Activated T-helper 17 cell treated with anti-CD3 and anti-CD28 coated beads, Interleukin-2, amount 50 U/mL, for 72 hours (primary cell): ENCODE measurements at places on chromosomes 2 and 18. TPM values are rescaled to one million over a fixed set of nuclear protein-coding genes. Genes with fewer than 3 reads are reported as not detected.

- ATAC-seq = no peak
Observed at GRCh38 chr18:10558243-10558966, 32.6 kb downstream of the NAPG start.

- ATAC-seq = peak; percentile 92
Observed at GRCh38 chr2:45699032-45699658, 47.7 kb downstream of the PRKCE start.

The DES gene
- not detected for total RNA-seq

GRCh38 chr2:225434014-225434413 is 34.5 kb downstream of the NYAP2 start:
- ATAC-seq = no peak

GRCh38 chr2:206163251-206163880 is 3.7 kb downstream of the EEF1B2 start:
- no peak for ATAC-seq
